Activated CD4-positive, alpha-beta memory T cell treated with anti-CD3 and anti-CD28 coated beads, Interleukin-2, amount 10 ng/mL, durations not matched to agents 7 days and 5 days (primary cell): ENCODE measurements at places on chromosomes 6 and 20. TPM values are rescaled to one million over a fixed set of nuclear protein-coding genes. Genes with fewer than 3 reads are reported as not detected.

The SIM1 gene
- total RNA-seq, result 0.30 TPM

- DNase-seq, result no peak
These were observed 122.9 kb downstream of the ZMYND8 start for GRCh38 chr20:47233333-47234188.

DNA sequence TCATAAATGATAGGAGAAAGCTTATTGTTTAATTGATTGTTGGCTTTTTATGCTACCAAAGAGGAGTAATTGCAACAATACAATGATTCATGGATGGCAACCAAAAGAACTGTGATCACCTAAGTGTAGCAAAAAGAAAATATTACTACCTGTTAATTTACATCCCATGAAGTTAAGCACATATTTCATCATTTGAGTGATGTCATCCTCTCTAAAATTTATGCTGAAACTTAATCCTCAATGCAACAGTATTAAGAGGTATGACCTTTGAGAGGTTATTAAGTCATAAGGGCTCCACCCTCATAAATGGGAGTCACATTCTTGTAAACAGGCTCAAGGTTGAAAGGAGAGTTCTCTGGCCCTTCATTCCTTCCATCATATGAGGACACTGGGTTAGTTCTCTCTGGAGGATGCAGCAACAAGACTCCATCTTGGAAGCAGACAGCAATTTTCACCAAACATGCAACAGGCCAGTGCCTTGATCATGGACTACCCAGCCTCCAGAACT, 190.6 kb upstream of the GRIK2 start:
- no peak for DNase-seq

DNA sequence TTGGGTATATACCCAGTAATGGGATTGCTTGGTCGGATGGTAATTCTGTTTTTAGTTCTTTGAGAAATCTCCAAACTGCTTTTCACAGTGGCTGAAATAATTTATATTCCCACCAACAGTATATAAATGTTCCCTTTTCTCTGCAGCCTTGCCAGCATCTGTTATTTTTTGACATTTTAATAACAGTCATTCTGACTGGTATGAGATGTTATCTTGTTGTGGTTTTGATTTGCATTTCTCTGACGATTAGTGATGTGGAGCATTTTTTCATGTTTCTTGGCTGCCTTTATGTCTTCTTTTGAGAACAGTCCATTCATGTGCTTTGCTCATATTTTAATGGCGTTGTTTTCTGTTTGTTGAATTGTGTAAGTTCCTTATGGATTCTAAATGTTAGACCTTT, 641.6 kb downstream of the HACE1 start:
- no peak for DNase-seq

The RNF182 gene
- total RNA-seq, result not detected

DNA sequence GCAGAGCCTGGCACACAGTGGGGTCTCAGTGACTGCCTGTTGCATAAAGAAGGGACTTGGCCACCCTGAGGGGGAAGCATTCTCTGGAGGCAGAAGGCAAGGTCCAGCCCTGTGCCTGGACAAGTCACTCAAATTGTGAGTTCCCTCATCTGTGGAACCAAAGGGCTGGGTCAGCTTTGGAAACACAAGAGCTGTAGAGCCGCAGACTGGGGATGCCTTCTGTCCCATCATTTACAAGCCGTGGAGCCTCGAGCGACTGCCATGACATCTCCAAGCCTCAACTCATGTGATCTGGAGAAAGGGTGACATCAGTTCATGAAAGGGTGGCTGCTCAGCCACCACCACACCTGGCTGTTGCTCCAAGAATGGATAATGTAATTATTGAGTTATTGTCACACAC, 20.4 kb upstream of the SIRPD start:
- no peak for DNase-seq

The FAM8A1 gene
- 14.1 TPM for total RNA-seq

The TRDN gene
- not detected for total RNA-seq

DNA sequence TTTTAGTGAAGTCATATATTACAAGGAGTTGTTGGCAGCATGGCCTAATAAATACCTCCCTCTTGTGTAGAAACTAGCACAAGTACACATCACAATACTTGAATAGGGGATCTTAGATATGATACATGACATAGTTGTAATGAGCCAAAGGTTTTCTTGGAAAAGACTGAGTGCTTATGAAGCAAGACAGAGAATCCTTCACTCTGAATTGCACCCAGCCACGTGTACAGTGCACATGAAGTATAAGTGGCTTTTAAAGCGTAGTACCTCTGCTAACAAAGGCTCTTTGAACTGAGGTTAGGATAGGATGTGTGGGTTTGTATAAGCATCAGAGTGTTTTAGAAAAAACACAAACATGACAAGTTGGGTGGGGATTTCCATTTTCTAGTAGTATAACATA, 145.5 kb upstream of the STMND1 start:
- no peak for DNase-seq

The CAP2 gene
- not detected for total RNA-seq

The FHL5 gene
- not detected for total RNA-seq

- DNase-seq, result no peak
These were observed 663.5 kb downstream of the EPM2A start for GRCh38 chr6:145071836-145072235.

- no peak for DNase-seq
These were observed 131.1 kb downstream of the PHACTR3 start for GRCh38 chr20:59735486-59735885.

- DNase-seq, result no peak
These were observed 19.1 kb downstream of the NFATC2 start for GRCh38 chr20:51523276-51524013.

The FOXP4 gene
- total RNA-seq, result 7.9 TPM

- peak; percentile 33 for DNase-seq
These were observed 90.7 kb downstream of the KHDC1L start for GRCh38 chr6:73134588-73134987.

DNA sequence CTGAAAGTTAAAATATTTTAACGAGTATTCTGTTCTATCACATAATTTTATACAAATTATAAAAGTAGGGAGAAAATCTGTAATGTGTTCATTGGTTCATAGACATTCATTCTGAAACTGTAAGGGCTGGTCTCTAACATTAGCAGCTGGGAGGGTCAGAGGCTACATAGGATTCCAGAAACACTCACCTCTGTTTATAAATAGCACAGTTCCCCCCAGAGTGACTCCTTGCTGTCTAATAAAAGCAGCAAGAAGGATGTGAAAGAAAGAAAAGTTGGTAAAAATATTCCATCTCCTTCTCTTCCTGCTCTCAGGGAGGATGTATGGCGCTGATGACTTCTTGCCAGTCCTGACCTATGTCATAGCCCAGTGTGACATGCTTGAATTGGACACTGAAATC, 25.3 kb upstream of the NAA20 start:
- DNase-seq, result no peak

The C20orf202 gene
- not detected for total RNA-seq

- DNase-seq, result no peak
These were observed 12.4 kb upstream of the CCN6 start for GRCh38 chr6:112041535-112041934.
